Non-pigmented ciliary epithelial cell (primary cell): ENCODE measurements at places on chromosomes 2 and 18.
A peak's percentile ranks its signal among the peaks of the same experiment; 100 is the strongest.

DNA sequence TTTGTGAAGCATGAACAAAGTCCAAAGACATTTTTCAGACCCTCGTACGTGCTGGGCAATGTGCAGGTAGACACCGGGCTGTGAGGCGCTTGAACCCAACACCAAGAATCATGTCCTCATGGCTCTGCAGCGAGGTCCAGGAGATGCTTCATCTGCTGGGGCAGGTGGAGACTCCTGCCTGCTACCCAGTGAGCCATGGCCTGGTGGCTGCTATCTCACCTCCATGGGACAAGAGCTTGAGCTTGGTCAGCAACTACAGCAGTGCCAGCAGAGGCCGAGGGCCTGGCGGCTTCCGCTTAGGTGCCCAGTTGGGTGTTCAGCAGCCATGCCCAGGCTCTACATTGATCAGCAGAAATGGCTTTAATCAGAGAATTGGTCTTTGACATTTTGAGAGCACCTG lies 281.0 kb upstream of the HS6ST1 start:
- DNase-seq = no peak

DNA sequence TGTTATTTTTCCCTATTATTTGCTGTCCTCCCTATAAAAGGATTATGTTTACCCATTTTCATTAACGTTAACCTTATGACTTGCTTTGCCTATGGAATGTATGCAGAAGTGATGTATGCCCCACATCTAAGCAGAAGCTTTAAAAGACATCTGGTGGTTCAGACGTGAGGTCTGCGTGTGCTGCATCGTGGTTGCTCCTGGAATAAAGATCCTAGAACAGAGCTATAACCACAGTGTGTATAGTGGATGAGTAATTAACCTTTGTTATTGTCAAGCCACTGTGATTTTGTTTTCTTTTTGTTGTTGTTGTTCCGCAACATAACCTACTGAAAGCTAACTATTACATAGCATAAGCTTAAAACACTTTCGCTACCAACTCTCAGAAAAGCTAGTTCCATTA lies 20.9 kb upstream of the CFAP36 start:
- no peak for DNase-seq

DNA sequence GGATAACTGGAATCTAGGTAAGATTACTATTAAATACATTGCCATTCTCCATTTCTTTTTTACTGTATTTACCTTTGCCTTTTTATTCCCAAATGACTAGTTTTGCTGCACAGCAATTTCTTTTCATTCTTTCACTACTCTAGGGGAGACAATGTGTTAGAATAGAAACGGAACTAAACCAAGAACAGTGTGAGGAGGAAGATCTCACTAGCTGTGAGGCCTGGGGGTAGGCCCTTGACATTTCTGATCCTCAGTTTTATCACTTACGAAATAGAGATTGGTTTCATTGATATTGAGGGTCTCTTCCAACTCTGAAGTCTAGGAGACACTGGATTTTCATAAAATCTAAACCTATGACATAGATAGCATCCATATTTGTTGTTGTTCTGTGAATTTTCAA lies 191.1 kb downstream of the IKZF2 start:
- DNase-seq = no peak

DNA sequence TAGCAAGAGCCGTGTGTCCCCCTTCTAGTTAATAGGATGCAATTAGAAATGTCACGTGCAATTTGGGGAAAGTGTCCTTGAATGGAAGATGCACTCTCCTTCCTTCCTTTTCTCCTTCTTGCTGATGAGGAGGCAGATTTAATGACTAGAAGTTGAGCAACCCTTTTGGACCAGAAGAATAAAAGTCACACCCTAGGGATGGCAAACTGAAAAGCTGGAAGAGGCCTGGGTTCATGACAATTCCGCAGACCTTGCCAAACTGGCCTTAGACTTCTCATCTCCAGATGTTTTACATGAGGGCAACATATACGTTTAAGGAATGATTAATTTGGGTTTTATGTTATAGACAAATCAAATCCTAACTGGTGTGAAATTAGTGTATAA lies 38.6 kb upstream of the NCOA1 start:
- no peak for DNase-seq

DNA sequence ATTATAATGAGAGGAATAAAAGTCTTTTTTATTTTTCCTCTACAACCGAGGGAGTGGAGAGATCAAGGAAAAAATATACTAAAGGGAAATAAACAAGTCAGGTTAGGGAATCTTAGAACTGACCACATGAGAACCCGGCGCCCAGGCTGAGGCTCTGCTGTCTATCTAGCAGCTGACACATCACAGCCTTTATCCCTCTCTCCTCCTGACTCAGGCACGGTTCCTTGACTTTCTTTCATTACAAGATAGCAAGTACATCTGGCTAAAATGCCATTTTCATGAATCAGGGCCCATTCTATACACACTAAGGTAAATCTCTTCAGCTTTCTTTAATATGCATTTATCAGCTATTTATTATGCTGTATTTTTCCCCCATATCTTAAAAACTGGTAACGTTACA lies 296.0 kb downstream of the TMX3 start:
- peak; percentile 49 for DNase-seq

GRCh38 chr2:457792-458424 lies 170.0 kb upstream of the ALKAL2 start:
- DNase-seq = no peak

GRCh38 chr2:39546409-39546808 lies 109.3 kb upstream of the MAP4K3 start:
- no peak for DNase-seq

GRCh38 chr2:65077898-65078297 lies 21.7 kb downstream of the CEP68 start:
- no peak for DNase-seq

- no peak for DNase-seq
Observed at GRCh38 chr2:237593036-237593435, 2.5 kb upstream of the RAB17 start.

- no peak for DNase-seq
Observed at GRCh38 chr2:105961599-105962146, 217.0 kb downstream of the NCK2 start.
